ENCODE measurements at places on chromosomes 3 and 15.

DNA sequence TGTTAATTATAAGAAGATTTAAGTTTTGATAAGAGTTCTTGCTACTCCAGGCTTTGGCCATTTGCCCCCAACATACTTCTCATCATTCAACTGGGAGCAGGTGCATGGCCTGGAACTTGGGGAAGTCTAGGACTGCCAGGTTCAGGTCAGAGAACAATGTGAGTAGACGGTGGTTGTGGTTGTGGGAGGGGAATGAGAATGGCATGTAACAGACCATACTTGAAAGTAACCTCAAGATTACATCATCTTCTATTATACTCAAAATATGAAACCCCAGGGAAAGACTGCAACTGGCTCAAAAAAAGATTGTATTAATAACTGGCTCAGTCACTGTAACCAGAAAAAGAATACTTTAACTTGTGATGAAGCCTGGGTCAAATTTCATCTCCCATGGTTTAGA, 364.9 kb upstream of the DPPA4 start:
- DNase-seq = no peak

DNA sequence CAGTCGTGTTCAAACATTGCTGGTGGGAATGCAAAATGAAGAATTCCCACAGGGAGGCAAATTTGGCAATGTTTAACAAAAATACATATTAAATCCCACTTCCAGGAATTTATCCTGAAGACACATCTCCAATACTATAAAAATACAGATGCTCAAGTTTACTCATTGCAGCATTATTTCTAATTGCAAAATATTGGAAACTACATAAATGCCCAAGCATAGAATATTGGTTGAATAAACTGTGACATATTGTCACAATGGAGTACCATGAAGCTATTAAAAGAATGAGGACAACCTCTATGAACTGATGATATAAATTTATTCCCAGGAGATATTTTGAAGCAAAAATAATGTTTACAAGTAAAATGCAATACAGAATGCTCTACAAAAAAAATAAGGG, 49.7 kb upstream of the UBE2E2 start:
- DNase-seq = no peak

- peak; percentile 37 for DNase-seq
Measured at GRCh38 chr15:52683580-52683979, 4.4 kb upstream of the ATOSA start.

GRCh38 chr3:13074006-13074375, 762 bp upstream of the IQSEC1 start:
- no peak for DNase-seq

DNA sequence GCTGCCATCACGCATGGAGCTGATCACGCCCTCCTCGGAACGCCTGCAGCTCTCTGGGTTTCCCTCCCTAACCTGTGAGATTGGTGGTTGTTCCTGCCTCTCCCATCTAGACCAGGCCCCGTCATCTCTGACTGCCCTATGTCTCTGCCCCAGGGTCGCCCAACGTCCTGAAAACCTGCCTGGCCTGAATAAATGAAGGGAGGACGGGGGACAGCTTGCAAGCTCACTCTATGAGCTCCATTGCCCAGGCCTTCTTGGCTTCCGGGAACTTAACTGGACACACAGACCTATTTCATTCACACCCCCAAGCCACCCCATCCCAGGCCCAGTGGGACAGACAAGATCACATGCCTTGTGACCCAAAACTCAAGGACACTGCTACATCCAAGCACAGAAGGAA, 274.2 kb downstream of the XXYLT1 start:
- no peak for DNase-seq

GRCh38 chr15:46366360-46367007, 731.7 kb downstream of the SQOR start:
- DNase-seq = no peak

- DNase-seq = no peak
Measured at GRCh38 chr3:10954740-10955139, 37.8 kb upstream of the SLC6A1 start.

DNA sequence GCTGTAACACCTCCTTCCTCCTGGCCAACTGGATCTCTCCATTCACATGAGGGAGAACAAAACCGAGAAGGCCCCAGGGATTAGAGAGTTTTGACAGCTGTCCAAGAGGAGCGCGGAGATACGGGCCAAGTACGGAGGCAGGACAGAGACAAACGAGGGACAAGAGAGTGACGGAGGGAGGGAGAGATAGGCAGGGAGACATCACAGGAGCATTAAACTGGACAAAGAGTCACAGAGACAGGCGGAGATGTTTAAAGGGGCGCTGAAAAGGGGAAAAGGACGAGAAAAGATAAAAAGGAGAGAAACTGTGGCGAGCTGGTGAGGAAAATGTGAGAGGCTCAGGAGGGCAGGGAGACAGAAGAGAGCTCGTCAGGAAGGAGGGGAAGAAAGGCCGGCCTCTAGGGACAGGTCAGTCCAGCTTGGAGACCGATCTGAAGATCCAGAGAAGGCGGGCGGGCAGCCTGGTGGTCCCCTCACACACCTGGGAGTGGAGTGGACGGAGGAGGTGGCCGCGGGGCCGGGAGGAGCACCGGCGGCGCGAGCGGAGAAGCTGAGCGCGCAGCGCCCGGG, 40.5 kb upstream of the ROPN1 start:
- no peak for DNase-seq

- DNase-seq = no peak
Measured at GRCh38 chr15:71971905-71972304, 146.0 kb downstream of the MYO9A start.

DNA sequence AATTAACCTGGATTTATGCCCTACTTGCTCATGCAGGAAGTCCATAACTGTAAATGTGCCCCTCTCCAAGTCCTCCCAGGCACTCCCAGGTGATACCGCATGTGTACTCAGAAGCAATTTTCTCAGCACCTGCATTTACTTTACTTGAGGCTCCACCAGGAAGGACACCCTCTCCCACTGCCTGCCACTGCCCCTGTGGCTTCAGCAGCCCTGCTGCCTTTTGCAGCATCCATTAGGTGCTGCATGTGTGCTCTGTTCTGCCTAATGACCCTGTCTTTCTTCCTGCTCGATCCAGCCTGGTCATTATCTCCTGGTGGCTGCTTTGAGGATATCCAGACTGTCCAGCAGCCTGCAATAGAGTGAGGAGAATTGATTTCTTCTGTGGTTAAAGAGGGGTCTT, 107.6 kb upstream of the SEMA6D start:
- no peak for DNase-seq

DNA sequence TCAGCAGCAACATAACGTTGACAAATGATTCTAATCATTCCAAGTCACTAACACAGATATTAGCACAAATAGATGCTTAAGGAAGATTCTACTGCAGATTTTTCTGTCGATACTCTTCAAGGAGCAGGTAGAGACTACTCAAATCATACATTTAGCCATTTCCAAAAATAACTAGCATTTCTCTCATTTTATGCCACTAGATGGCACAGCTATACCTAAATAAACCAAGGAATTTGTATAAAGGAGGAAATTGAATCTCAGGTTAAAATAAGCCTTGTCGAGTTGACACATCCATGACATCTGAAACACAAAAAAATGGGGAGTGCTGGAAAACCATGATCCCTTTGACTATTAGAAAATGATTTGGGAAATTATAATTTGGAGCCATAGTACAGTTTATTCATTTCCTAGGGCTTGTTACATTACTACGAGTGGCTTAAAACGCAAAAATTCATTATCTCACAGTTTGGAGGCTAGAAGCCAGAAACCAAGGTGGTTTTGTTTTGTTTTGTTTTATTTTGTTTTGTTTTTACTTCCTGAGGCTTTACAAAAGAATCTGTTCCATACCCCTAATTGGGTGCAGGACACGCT, 59.5 kb upstream of the STRIT1 start:
- peak; percentile 15 for DNase-seq

- DNase-seq = no peak
Measured at GRCh38 chr3:76505202-76505845, 534.6 kb upstream of the ROBO2 start.

GRCh38 chr3:32110233-32110760, 3.9 kb downstream of the GPD1L start:
- no peak for DNase-seq

GRCh38 chr3:134059035-134059601, 29.4 kb upstream of the SLCO2A1 start:
- DNase-seq = no peak

GRCh38 chr3:156826896-156827882, 1.0 kb downstream of the LEKR1 start:
- DNase-seq = no peak

DNA sequence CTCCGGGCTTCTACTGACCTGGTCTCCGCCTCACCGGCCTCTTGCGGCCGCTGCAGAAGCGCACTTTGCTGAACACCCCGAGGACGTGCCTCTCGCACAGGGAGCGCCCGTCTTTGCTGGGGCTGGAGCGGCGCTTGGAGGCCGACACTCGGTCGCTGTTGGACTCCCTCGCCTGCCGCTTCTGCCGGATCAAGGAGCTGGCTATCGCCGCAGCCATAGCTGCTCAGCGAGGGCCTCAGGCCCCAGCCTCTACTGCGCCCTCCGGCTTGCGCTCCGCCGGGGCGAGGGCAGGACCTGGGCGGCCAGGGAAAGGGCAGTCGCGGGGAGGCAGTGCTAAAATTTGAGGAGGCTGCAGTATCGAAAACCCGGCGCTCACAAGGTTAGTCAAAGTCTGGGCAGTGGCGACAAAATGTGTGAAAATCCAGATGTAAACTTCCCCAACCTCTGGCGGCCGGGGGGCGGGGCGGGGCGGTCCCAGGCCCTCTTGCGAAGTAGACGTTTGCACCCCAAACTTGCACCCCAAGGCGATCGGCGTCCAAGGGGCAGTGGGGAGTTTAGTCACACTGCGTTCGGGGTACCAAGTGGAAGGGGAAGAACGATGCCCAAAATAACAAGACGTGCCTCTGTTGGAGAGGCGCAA, 319.2 kb downstream of the FGF12 start:
- DNase-seq = no peak

GRCh38 chr3:37221407-37221806, 47.0 kb upstream of the LRRFIP2 start:
- no peak for DNase-seq

DNA sequence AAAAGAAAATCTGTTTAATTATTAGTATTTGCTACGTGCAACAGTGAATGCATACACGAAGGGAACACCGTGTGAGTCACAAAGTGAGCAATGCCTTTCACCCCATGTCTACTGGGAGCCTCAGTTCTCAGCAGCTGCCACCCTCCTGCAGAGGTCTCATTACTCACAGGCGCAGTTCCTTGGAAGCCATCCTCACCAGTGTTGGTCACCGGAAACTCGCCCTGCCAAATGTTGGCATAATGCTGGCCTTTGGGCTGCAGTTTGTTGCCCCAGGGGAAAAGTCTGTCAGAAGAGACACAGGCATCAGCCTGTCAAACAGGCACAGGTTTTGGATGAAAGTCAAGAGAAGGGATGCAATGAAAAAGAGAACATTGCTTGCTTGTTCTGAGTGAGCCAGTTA, 50.1 kb downstream of the SUMF1 start:
- no peak for DNase-seq

GRCh38 chr15:61715082-61715481, 345.2 kb downstream of the VPS13C start:
- no peak for DNase-seq

GRCh38 chr3:20503394-20504082, 317.5 kb upstream of the SGO1 start:
- no peak for DNase-seq
